ENCODE measurements at places on chromosomes 2 and 18.
A peak's percentile ranks its signal among the peaks of the same experiment; 100 is the strongest.

DNA sequence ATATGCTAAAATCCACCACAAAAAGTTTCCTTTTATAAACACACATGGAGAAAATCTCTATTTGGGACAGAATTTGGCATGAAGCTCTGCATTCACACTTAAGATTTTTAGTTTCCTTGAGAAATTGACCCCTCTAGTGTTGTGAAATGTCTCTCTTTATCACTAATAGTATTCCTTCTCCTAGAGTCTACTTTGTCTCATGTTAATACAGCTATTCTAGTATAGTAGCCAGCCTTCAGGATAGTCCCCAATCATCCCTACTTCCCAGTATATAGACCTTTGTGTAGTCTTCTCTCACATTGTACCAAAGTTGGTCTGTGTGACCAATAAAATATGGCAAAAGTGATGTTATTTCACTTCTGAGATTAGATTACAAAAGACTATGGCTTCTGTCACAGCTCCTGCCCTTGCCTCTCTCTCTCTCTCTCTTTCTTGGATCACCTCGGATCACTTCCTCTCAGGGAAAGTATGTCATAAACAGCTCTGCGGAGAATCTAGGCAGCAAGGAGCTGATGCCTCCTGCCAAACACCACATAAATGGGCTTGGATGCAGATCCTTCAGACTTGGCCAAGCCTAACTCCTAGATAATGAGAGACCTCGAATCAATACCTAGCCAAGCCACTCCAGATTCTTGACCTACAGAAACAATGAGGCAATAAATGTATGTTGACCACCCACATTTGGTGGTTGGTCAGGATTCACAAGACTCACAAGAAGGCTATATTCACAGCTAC lies 59.7 kb upstream of the NABP1 start:
- no peak for DNase-seq

GRCh38 chr18:2589345-2590068 lies 18.1 kb downstream of the NDC80 start:
- peak; percentile 24 for DNase-seq

DNA sequence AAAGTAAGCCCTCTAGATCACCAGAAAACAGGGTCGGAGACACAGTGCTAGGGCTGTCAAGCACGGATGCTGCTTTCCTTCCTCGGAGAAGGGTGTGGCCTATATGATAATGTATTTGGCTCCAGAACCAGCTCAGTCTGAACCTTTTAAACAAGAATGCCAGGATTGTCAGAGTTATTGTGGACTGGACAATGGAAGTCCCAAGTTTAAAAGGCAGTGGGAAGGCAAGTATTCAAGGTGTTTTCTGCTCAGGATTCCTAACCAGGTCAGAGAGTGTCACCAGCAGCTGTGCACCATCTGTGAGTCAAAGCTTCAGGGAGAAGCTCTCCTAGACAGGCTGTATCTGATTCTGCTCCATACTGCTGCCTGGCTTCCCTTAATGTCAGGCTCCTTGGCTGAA lies 94.8 kb downstream of the SPOPL start:
- DNase-seq: no peak

DNA sequence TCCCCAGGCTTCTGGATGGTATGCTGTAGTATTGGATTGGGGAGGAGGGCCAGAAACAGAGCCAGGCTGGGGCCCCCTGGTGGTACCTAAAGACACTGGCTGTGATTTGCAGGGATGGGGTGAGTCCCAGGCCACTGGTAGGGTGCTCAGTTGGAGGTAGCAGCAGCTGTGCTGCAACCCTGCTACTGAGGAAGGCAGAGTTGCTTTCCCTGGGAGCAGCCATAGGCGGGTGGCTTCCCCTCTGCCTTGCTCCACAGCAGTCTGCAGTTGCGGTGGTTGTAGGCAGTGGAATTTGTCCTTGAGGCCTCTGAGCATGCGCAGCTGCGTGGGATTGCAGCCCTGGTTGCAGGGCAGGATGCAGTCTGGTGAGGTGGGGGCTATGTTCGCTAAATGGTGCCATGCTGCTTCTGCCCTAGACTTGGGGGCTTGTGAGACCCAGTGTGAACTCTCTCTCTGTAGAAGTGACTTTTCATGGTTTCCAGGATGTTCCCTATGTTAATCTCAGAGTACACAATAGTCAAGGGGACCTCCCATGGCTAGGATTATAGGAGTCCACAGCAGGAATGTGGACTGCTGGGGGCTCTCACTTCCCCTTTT lies 443.5 kb downstream of the XIRP2 start:
- DNase-seq: peak; percentile 9

GRCh38 chr2:130391058-130391871 lies 35.4 kb downstream of the PTPN18 start:
- DNase-seq: peak; percentile 81

DNA sequence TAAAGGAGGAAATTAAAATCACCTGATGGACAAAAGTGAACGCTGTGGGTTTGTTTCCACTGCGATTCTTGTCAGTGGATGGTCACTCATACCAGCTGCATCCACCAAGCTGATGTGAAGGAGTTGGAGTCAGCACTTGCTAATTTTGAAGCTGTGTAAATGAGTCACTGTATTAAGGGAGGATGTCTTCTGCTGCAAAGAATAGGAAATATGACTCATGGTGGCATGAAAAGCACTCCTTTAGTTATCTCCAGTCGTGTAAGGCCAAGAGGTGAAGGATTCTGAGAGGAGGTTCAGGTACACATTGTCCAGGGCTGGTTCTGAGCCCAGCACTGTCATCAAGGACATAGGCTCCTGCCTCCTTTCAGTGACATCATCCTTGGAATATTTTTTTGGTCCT lies 71.7 kb upstream of the SKOR2 start:
- peak; percentile 24 for DNase-seq

GRCh38 chr2:208827109-208827508 lies 420.5 kb downstream of the PTH2R start:
- no peak for DNase-seq

DNA sequence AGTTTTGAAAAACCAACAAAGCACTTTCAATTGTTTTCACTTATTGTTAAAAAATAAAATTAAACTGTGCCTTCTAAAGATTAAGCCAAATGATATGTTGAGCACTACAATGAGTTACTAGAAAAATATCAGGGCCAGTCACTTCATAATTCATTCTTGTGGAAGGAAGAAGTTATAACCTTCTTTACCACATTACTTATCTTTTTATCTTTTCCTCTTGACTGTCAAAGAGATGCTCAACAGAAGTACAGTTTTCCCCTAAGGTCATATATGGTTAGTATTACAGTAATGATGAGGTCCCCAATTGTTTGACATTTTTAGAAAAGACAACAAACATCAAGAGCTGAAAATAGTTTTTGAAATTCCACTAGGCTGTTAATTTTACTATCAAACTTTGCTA lies 9.4 kb downstream of the PELI1 start:
- no peak for DNase-seq

- no peak for DNase-seq
Observed at GRCh38 chr2:57330447-57330846, 716.2 kb upstream of the VRK2 start.

DNA sequence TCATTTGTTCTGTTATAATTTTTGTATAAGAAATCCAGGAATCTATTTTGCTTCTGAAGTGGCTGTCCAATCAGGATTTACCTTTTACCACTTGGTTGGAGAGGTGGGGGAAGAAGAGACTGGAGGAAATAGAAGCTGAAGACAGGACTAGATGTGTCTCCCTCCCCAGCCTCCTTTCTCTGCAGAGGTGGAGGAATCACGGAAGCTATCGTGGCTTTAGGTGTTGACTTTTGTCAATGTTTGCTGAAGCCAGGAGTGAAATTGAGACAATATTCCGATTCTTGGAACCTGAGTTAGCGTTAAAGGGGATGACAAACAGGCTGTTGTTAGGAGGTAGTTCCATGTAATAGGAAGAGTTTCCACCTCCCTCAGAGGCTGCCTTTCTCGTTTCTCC lies 43.5 kb downstream of the PDCL3 start:
- no peak for DNase-seq

GRCh38 chr2:174878537-174879147 lies 114.4 kb upstream of the CHRNA1 start:
- no peak for DNase-seq

All from NB4 (cell line).